ENCODE measurements at places on chromosomes 1 and 21.

DNA sequence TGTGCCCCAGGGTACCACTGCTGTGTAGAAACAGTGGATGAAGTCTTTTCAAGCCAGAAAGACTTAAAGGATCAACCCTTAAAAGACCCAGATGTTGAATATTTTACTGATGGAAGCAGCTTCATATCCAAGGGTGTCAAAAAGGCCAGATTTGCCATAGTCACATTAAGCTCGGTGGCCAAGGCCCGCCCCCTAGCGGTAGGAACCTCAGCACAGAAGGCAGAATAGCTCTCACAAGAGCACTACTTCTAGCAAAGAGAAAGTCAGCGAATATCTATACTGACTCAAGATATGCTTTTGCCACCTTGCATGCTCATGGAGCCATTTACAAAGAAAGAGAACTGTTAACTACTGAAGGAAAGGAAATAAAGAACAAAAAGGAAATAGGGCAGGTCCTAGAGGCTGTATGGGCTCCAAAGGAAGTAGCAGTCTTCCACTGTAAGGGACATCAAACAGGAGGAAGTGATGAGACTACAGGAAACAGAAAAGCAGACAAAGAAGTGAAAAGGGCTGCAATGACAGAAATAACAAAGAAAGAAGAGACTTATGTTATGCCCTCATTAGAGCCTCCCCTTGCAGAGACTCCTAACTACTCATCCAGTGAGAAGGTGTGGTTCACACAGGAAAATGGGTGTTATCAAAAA lies 90.5 kb downstream of the LIPI start:
- no peaks in the 10 kb centered on the region for H3K27me3 ChIP-seq
- H3K4me1 ChIP-seq = no peaks in the 10 kb centered on the region
- no peak for DNase-seq
- no peaks in the 10 kb centered on the region for H3K36me3 ChIP-seq
- no peak overlapping the region for H3K27ac ChIP-seq

DNA sequence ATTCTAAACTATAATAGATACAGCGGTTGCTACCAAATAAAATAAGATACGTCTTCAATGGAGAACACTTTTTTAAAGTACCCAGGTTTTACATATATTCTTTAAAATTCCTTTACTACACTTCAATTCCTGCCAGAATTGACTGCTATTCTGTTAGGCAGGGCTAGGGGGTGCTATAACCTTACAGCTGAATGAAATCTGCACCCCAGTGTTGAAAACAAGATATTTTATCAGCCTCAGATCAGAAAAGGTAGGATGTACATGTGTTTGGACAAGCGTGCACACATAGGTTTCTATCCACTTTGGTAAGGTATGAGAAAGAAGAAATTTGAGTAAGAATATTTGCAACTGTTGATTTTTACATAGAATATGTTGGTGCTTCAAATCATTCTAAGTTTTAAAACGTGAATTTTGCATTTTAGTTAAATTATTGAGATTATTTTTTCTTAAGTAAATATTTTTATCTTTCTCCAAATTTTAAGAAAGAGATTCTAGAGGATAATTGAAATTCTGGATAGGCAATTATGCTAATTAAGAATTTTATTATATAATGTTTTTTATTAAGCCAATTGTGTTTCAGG lies 490.8 kb upstream of the ADGRL4 start:
- no peaks in the 10 kb centered on the region for H3K4me1 ChIP-seq
- no peaks in the 10 kb centered on the region for H3K36me3 ChIP-seq
- H3K4me3 ChIP-seq = no peak overlapping the region
- DNase-seq = no peak
- no peaks in the 10 kb centered on the region for H3K27me3 ChIP-seq

DNA sequence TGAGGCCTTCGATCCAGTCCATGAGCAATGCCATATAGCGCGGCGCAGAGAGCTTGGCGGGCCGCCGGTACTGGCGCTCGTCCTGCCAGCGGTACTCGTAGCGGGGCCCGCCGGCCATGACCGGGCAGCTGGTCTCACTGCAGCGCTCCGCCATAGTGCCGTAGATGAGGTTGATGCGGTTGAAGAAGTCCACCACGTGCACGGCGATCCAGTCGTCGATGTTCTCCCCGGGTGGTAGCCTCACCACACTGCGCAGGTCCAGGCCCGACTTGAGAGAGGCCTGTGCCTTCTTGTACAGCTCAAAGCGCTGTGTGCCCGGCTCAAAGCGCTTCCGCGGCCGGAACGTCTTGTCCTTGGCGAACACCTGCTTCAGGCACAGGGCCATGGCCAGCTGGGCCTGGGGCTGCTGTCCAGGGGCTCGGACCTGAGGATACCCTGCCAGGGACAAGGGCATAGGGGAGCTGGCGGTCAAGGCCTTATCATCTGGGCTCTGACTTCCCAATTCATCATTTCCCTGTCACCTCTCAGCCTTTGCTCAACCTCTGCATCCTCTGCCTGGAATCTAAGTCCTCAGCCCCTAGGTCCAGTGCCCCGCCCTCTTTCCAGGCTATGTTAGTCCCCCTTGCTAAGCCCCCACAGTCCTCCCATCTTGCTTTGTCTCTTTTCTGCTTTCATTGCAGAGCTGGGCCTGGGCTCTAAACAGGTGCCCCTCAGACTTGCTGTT lies 3.5 kb downstream of the MOB3C start:
- H3K4me1 ChIP-seq = peaks cover 7% of the 10 kb centered on the region
- peak; percentile 47 for DNase-seq
- H3K36me3 ChIP-seq = no peaks in the 10 kb centered on the region
- H3K27me3 ChIP-seq = no peaks in the 10 kb centered on the region
- H3K27ac ChIP-seq = peak overlapping the region; percentile 1
- H3K4me3 ChIP-seq = no peak overlapping the region

- H3K4me1 ChIP-seq = no peaks in the 10 kb centered on the region
- no peak overlapping the region for H3K27ac ChIP-seq
- no peak overlapping the region for H3K4me3 ChIP-seq
- no peaks in the 10 kb centered on the region for H3K36me3 ChIP-seq
Measured at GRCh38 chr1:83818916-83819315, 180.0 kb downstream of the TTLL7 start.

- no peak overlapping the region for H3K27ac ChIP-seq
- H3K27me3 ChIP-seq = no peaks in the 10 kb centered on the region
- peaks cover 8% of the 10 kb centered on the region for H3K4me1 ChIP-seq
- peak; percentile 90 for DNase-seq
- no peaks in the 10 kb centered on the region for H3K36me3 ChIP-seq
- H3K4me3 ChIP-seq = no peak overlapping the region
Measured at GRCh38 chr1:116485071-116485735, 85.6 kb downstream of the CD58 start.

All from ovary (tissue), 10 donors.